ENCODE measurements at places on chromosomes 3 and 15.

GRCh38 chr15:66651913-66652642 lies 50.0 kb upstream of the SMAD6 start:
- no peak for DNase-seq

- no peak for DNase-seq
Observed at GRCh38 chr15:31373970-31374369, 47.3 kb downstream of the KLF13 start.

DNA sequence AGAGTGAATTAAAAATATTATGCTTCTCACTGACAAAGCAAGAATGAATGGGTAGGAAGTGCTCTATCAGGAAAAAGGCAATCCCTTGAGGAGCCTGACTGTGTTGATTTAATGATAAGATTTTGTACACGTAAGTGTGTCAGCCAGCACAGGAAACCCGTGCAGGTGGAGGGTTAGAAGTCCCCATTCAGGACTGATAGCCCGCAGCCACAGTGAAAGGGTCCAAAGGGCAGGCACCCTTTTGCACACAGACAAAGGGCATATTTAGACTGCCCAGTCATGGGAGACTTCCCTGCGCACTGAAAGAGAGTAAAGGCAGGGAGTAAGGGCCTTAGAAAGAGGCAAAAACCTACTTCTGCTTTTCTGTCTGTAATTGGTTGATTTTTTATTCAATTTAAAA lies 26.4 kb upstream of the SKIL start:
- DNase-seq: no peak

DNA sequence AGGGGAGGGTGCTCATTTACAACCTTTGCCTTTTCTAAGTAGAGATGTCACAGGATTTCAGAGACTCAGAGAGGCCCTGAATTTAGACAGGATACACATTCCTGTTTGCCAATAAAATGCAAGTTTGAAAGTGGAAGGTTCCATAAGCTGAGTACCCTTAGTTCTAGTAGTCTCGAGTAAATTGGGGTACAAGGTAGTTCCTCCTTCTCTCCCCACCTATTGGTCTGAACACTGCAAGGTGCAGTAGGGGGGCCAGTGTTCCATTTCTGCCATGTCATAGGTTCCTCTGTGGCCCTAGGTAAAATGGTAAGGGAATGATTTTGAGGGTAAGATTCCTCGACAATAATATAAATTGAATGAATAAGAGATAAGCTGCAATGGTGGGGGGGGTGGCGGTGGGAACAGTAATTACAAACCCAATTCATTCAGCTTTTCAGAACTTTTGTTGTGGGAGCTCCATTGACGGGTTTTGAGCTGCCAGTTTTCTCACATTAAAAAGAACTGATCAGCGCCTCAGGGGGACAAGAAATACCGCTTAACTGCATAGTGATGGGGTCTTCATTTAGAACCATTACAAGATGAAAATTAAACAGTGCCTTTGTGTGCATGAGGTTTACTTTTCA lies 5.9 kb downstream of the SOX2 start:
- no peak for DNase-seq

DNA sequence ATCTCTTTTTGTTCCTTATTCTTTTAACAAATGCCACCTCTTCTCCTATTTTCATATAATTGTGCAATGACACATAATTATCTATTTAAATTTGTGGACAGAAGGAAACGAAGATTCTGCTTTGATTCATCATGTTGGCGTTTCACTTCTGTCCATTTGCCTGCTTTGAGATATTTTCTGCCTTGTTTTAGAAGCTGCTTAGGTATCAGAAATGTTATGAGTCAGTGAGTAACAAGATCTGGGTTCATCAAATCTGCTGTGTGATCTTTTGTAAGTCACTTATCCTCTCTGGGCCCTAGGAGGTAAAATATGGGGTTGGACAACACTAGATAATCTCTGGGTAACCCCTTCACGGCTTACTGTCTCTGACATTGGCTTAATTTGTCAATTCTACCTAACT lies 7.3 kb upstream of the MINDY4B start:
- DNase-seq: no peak

GRCh38 chr3:100125161-100125938 lies 11.0 kb upstream of the FILIP1L start:
- no peak for DNase-seq

GRCh38 chr15:65355988-65356353 lies 21.8 kb downstream of the IGDCC3 start:
- no peak for DNase-seq

- no peak for DNase-seq
Observed at GRCh38 chr15:73704869-73705645, 20.9 kb downstream of the CD276 start.

- DNase-seq: no peak
Observed at GRCh38 chr3:115141033-115141757, 5.9 kb downstream of the ZBTB20 start.

- no peak for DNase-seq
Observed at GRCh38 chr3:152797751-152798432, 37.0 kb upstream of the P2RY1 start.

GRCh38 chr15:91968610-91969009 lies 115.1 kb downstream of the SLCO3A1 start:
- DNase-seq: no peak

DNA sequence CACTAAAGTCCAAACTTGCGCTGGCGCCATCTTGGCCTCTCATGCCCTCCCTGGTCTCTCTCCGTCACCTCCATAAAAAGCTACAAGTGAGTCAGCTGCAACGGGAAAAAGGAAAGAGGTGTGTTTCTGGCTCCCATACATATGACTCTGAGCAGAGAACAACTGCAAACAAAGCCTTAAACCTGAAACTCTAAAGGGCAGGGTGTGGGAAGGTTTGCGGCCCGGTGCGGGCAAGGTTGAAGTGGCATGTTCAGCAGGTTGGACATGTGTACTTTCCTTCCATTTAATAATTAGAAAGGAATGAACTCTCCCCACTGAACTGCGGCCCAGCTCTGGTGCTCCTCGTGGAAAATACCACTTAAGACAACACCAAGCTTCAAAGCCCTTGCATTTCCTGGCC lies 59.0 kb upstream of the PPARG start:
- DNase-seq: no peak

- peak; percentile 28 for DNase-seq
Observed at GRCh38 chr3:135965129-135965505, 411 bp upstream of the PPP2R3A start.

DNA sequence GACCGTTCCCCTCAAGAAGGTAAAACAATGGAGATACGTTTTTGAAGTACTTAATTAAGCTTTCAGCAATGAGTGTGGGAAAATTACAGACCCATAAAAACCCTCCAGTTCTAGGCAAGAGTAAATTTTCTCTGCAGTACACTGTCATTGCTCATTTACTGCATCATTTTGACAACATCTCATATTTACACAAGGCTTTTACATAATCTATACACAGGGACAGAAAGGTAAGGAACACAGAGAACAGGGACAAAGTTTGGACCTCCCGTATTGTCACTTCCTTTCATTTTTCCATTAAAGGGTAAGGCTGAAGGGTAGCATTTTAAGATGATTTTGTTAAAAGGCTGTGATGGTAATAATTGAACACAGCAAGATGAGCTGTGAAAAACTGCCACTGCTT lies 7.4 kb upstream of the HGD start:
- no peak for DNase-seq

- no peak for DNase-seq
Observed at GRCh38 chr3:184289426-184289938, 9.6 kb upstream of the PSMD2 start.

DNA sequence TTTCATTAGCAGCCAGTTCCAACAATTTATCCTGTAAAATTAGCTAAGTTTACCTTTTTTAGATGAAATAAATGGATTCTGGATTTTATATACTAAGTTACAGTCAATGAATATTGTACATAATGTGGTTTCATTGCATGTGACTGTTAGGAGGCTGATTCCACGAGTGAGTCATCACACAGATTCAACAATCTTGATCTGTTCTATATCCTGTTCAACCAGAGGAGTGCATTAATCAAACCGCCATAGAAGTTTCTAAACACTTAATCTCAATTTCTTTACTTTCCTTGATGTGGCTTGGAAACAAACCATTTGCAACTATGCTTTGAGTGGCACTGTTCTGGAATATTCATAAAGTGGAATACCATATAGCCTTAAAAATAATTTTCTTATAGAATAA lies 15.3 kb downstream of the DNAJC13 start:
- DNase-seq: peak; percentile 67

DNA sequence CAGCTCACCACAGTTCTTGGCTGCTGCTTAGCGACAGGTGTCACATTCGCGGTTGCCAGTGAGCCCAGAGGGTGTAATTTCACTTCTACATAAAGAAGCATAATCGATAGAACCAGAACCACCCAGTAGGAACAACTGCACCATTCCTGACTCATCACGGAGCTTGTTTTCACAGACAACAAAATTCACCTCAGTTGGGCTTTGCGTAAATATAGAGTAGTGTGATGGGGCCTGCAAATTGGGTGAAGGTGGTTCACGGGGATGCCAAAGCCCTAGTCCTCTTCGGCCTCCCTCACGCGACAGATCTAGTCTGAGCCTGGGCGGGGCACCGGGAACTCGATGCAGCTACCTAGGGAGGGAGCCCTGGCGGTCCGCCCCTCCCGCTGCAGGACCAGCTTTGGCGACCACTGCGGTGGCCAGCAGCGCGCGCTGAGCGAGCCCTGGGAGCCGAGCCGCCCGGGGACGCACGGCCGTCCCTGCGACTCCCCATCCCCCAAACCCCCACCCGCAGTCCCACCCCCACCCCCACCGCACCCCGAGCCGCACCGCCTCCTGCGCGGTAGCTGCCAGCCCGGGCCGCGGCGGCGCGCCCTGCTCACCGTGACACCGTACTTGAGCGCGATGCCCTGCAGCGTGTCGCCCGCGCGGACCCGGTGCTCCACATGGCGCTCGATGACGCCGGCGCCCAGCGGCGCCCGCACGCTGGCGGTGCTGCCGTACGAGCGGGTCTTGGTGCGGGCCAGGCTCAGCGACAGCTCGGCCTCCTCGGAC lies 519 bp downstream of the LYSMD2 start:
- no peak for DNase-seq

GRCh38 chr15:25810631-25811091 lies 52.5 kb downstream of the ATP10A start:
- no peak for DNase-seq

DNA sequence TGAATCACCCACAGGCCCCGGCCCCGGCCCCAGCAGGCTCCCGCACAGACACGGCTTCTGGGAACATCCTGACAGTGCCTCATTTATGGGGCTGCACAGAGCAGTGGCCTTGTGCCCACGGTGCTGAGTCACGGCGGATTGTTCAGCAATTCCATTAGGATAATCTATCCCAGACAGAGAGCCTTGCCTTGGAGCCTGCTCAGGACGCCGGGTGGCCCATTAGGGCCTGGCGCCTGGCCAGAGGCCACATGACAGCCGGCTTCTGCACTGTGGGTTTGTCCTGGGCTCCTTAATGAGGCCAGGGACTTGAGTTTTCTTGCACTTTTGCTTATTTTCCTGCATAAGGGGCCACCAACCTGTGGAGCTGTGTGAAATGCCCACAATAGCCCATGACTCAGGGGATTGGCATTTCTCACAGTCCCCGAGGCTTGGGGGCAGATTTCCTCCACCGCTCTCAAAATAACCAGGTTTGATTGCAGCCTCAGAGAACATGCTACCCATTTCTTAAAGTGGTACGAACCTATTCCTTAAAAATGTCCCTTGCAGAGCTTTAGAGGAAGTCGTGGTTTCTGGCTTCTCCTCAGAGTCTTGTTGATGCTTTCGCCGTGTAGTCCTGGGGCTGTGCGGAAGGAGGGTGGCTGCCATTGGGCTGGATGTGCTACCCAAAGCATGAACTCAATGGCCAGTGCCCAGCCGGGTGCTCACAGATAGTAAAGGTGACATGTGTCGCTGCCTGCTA lies 19.0 kb downstream of the SYNM start:
- DNase-seq: peak; percentile 93

GRCh38 chr3:40869013-40869412 lies 330.3 kb upstream of the CTNNB1 start:
- peak; percentile 52 for DNase-seq

DNA sequence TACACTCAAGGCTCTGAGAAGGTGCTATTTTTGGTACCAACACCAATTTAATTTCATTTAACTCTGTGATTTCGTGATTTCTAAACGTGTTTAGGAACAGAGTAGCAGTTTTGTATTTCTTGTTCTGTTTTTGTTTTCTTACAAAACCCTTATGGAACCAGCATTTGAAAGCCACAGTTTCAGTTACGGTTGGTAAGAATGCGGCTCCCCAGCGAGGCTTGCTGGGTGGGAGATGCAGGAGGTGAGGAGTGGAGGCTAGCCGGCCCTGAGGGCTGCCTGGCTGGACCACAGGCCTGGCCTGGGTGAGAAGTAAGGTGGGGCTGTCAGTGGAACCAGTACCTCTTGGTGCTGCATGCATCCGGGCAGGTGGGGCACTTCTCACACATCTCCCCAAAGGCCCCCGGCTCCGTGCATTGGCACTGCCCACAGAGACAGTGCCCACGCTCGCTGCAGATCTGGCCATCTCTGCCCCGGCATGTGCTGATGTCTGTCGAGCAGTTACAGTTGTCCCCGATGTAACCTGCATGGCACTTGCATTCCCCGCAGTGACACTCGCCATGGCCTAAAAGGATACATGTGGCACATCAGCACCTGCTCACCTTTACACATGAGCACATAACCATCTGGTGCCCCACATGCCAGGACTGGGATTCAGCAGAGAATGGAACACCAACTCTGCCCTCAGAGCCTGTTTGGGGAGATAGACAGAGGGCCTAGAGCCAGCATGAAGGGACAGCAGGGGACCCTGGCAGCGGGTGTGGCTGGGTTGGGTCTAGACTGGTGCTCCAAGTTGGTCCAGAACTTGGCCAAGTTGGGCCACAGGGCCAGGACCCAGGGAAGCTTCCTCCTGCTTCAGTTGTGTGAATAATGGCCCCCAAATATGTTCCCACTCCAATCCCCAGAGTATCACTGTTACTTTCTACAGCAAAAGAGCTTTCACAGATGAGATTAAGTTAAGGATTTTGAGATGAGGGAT lies 43.4 kb downstream of the UMPS start:
- DNase-seq: no peak

DNA sequence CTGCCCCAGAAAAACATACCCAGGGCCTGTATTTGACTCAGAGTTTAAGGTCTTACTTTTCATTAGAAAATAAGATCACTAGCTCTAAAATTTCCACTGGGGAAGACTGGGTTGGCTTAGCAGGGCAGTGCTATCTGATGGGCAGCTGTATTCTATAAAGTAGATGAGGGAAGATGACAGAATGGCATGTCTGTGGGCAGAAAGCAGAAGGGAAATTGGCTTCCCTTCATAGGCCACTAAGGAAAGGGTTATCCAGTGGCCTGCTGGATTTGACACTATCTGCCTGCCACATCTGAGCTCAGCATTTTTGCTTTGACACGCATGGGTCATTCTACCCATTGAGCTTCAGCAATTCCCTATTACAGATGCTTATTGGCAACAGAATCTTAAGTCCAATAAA lies 461.3 kb upstream of the RASGRP1 start:
- no peak for DNase-seq

DNA sequence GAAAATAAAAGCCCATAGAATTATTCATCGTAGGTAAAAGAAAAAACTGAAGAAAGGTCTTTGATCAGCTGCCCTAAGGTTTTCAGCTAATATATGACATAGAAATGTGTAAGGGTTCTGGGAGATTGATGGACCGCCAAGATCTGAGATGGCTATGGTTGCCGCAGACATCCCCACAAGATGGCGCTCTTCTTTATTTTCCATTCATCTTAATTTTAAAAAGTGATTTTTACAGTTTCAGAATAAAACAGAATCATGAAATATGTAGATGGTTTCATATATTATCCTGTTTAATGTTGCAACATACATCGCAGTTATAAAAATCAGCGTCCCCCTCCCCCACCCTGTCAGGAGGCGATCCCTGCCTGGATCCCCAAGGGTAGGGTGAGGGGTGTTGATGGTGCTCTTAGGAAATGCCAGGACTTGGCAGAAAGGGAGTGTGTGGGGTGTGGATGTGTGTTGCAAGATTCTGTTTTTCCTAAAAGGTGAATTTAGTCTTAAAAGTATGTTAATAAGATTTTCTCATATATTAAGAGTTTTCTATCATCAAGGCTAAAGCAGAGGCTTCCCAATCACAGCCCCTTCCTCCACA lies 68.8 kb downstream of the ANXA2 start:
- no peak for DNase-seq
